Activated CD4-positive, alpha-beta T cell treated with anti-CD3 and anti-CD28 coated beads for 24 hours (primary cell): ENCODE measurements at places on chromosomes 16 and 17.

DNA sequence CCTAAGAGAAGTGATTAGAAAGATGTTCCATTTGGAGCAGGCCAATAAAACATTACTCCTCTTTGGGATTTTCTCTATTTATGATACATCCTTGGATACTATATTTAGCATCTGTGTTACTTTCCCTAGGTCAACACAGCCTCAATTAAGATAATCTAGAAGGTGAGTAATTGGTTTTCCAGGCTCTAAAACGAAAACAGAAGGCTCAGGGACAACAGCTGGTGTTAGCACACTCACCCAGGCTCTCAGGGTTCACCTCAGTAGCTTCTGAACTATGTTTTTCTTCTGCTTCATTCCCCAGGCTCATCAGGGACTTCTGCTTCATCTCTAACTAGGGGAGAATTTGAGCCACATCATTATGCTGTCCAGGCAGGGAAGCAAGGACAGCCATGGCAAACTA, 76.6 kb downstream of the ZZEF1 start:
- no peak for DNase-seq

- no peak for DNase-seq
Measured at GRCh38 chr17:39627712-39628516, 1.2 kb downstream of the PPP1R1B start.

- no peak for DNase-seq
Measured at GRCh38 chr16:4535627-4536108, 2.9 kb downstream of the CDIP1 start.

- DNase-seq, result no peak
Measured at GRCh38 chr17:50201276-50201854, at the start of gene COL1A1. COL1A1 (minus strand) TSS chr17:50201631; CDS start chr17:50201513, 118 bp downstream.

DNA sequence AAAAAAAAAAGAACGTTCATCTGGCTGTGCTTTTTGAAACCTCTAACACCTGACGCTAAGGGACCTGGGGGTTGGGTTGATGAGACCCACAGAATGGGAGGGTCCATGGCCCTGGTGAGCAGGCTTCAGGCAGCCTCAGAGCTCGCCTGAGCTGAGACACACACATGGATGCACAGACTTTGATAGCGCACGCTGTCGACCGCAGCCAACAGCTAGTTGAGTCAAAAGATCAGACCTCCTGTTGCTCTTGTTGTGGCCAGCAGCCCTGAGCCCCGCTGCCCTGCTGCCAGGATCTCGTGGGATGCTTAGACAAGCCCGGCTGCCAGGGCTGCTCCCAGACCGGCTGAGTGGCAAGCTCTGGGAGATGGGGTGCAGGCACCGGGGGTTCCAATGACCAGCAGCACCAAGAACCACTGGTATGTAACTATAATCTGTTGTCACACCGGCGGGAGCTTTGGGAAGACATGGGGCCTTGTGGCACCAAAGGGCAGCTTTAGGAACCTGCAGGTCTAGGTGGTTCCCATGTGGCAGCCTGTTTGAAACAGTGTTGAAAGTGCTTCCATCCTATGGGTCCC, 20.0 kb upstream of the MEAK7 start:
- no peak for DNase-seq

GRCh38 chr16:73389085-73389484, 341.2 kb upstream of the ZFHX3 start:
- no peak for DNase-seq

DNA sequence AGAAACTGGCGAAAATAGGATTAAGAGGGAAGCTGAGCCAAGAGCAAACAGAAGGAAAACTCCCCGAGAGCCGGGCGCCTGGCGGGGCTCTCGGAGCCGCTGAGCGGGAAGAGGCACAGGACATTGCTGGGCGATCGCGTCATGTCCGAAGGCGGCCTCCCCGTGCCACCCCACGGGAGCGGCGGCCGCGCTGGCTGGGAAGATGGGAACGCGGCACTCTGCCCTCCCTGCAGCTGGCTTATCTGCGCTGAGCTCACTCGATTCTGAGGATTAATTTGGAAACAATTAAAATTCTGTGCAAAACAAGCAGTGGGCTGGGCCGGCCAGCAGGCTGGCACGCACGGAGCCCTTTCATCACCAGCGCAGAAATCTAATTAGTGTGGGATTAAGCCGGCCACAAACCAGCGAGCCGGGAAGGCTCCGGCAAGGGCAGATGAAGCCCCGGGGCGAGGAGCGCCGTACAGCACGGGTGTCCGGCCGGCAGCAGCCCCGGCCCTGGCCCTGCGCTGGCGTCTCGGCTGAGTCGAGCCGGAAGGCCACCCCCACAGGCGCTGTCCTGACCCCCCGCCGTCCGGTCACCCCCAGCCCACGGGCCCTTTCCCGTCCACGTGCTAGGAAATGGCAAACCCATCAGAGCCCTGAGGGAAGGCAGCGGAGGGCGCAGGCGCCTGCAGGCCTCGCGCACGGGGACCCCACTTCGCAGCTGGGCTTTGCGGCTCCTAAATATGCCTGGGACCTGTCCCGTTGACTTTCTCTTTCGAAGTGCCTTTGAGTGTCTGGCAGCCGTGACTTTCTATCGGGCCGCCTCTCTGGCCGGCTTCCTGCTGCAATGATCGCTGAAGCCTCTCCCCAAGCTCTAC, 37.9 kb downstream of the SOX8 start:
- DNase-seq, result no peak

DNA sequence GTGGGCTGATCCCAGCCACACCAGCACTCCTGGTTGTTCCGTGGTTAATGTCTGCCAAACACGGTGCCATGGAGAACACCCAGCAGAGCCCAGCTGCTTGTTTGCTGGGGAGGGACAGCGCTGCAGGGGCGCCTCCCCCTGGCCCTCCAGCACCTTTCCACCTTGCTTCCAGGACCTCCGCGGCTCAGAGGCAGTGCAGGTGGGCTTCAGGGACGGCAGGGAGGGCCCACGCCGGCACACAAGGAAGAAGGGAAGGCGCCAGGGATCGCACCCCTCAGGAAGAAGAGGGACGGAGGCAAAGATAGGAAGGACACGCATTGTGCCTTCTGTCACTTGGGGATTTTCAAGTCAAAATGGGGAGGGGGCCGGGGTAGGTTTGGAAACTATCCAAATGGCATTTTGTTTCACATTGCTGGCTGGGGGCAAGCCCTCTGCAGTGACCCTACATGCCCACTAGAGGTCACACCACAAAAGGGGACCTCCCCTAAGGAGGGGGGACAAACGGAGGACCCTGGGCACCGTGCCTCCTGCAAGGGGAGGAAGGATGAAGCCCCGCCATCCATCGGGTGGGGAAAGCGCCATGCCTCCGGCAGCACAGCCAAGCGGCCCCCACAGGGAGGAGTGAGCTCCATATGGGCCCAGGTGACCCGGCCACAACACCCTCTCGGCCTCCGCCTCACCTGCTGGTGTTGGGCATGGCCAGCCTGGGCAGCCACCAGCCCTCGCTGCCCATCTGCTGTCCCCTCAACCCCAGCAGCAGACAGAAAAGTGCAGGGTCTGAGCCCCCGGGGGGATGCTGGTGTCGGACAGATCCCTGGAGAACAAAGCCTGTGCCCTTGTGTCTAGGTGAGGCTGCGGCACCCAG, 7.5 kb upstream of the C16orf95 start:
- DNase-seq, result peak; percentile 12

- DNase-seq, result no peak
Measured at GRCh38 chr16:47778106-47778801, 317.1 kb downstream of the PHKB start.

GRCh38 chr16:5041600-5042133, 7.9 kb upstream of the NAGPA start:
- no peak for DNase-seq

- DNase-seq, result no peak
Measured at GRCh38 chr16:49776734-49777133, 79.2 kb downstream of the ZNF423 start.

- DNase-seq, result no peak
Measured at GRCh38 chr16:11666103-11667055, 1.9 kb upstream of the SNN start.

DNA sequence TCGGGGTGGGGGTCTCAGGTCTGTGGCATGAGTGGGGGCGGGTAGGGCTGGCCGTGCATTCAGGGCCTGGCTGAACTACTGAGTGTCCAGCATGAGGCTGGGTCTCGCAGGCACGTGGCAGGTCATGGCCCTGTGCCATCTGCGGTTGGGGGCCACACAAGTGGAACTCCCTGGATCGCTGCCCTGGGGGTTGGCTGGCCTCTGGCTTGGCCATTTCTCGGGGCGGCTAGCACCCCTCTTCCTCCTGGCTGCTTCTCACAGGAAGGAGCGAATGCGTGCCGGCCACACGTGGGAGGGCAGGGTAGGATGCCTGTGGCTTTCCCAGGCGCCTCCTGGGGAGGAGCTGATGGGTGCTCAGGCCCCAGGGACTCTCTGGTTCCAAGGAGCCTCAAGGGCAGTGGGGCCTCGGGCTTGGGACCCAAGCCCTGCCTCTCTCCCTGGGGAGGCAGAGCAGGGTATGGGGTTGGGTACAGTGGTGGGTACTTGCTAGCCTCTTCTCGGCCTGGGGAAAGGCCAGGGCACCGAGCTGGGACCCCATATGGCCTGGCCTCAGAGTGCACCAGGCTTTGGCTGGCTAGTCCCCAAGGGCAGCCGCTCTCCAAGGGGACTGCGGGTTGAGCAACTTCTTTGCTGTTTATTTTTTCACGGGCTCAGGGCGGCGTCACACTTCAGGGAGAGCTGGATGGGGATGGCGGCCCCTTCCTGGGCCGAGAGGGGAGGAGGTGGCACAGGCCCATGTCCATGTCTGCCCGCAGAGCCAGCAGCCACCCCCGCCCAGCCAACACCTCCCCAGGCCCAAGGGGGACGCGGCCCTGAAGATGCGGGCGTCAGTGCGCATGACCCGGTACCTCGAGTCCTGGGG, 37.5 kb downstream of the ADCY7 start:
- no peak for DNase-seq

GRCh38 chr17:34226011-34226743, 28.9 kb upstream of the CCL2 start:
- no peak for DNase-seq

DNA sequence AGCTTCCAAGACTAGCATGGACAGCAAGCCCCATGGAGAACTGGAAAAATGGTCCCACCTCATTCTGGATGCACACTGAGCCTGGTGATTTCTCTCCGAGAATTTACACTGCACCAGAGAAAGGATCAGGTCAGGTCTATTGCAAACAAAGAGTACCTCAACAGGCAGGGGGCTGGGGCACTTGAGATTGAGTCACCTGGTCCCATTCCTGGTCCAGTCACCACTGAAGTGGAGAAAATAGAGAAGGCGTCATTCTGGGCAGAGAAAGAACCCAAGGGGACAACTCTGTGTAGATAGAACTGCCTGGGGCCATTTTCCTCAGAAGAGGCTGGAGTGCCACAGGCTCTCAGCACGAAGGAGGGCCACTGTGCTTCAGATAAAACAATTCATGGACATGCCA, 38.4 kb downstream of the CENPV start:
- no peak for DNase-seq

DNA sequence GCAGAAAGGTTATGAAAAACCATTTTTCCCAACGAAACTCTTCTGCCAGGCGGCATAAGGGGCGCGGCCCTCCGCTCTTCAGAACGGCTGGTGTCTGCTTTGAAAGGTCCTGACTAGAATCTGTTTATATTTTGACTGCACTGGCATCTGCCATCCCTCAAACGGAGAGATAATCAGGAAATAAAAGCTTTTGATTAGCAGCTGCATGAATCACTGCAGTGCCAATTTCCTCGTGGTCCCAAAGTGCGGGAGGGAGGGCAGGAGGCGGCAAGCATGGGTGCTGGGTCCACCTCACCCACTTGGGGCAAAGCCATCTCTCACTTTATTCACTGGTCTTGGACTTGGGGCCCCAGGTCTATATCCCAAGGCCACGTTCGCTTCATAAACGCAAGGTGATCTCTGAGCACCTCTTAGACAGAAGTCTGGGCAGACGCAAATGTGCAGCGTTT, 49.7 kb downstream of the TBC1D16 start:
- no peak for DNase-seq

- DNase-seq, result no peak
Measured at GRCh38 chr16:76816475-76816874, 374.5 kb upstream of the MON1B start.

- no peak for DNase-seq
Measured at GRCh38 chr17:44965481-44966234, 2.4 kb downstream of the C1QL1 start.

GRCh38 chr17:78748730-78749317, 33.2 kb downstream of the CYTH1 start:
- peak; percentile 45 for DNase-seq

DNA sequence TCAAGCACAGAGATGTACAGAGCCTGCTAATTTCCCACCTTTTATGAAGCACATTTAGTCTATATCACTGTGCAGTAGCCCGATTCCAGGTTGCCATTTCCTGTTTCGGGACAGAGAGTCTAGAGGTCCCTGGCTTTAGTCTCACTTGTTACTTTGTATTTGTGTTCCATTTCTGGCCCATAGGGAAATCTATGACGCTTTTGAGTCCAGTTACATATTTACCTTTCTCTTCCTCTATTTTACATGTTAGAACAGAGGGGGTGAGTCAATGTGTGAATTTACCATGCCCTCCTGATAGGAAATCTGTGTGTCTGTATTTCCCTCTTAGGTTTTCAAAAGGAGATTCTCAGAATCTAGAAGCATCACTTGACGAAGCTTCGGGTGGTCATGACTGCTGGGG, 227.1 kb upstream of the ZFHX3 start:
- DNase-seq, result no peak

GRCh38 chr17:39195568-39196160, 1.8 kb downstream of the CACNB1 start:
- no peak for DNase-seq

DNA sequence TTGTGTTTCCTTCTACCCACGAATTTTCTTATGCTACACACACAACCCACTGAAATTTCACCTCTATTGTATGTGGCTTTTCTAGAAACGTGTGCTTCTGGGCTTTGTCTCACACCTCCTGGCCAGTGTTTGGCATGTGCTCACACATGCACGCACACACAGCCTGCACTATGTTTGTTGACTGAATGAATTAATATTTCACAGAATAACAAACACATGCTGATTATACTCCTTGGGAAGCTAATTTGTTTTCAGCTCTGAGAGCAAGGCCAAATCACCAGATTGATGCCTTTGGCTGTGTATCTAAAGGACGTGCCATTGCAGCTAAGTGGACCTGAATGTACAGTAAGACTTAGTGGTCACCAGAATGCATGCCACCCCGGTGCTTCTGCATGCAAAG, 210.7 kb downstream of the WWOX start:
- no peak for DNase-seq

- DNase-seq, result no peak
Measured at GRCh38 chr16:1377406-1378010, 25.8 kb downstream of the GNPTG start.

DNA sequence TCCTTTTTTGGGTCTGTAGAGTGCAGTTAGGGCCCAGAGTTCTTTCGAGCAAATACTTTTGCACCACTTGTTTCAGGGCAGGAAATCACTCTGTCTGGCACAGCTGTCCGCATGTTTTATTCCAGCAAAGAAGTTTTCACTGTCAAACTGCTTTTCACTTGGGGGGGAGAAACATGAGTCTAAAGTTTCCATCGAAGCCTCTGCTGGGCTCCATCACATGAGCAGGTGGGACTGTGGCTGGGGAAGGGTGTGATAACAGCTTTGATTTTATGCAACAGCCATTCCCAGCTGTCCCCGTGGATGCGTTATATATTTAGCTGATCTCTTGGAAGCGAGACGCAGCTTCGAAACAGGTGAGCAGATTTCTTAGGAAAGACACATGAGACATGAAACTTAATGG, 288.6 kb downstream of the SNX29 start:
- no peak for DNase-seq

- DNase-seq, result no peak
Measured at GRCh38 chr16:22213236-22213635, 7.2 kb downstream of the EEF2K start.
